ENCODE measurements at places on chromosomes 6 and 20. TPM values are rescaled to one million over a fixed set of nuclear protein-coding genes. Genes with fewer than 3 reads are reported as not detected.

- DNase-seq: no peak
These were observed 40.9 kb upstream of the CDH22 start for GRCh38 chr20:46349035-46349741.

DNA sequence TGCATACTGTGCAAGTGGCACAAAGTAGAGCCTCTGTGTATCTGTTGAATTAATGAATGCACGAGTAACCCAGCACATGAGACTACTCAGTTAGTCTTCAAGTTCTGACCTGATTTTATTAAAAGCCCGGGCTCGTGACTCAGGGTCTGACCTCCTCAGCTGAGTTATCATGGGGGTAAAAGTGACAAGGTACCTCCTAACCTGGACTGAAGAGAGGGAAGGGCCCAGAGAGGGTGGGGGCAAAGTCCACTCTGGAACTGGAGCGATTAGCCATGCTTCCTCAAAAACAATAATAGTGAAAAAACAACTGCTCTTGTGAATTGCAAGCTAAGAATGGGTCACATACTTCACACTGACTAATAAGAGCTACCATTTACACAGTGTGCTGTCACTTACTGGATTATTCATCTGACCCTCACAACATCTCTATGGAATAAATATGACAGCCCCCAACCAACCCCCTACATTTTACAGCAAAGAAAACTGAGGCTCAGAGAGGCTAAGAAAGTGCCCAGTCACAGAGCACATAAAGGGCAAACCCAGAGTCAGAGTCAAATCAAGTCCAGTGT, 26.7 kb downstream of the TRERF1 start:
- DNase-seq: no peak

- DNase-seq: no peak
These were observed 7.3 kb downstream of the ZKSCAN3 start for GRCh38 chr6:28357036-28357435.

DNA sequence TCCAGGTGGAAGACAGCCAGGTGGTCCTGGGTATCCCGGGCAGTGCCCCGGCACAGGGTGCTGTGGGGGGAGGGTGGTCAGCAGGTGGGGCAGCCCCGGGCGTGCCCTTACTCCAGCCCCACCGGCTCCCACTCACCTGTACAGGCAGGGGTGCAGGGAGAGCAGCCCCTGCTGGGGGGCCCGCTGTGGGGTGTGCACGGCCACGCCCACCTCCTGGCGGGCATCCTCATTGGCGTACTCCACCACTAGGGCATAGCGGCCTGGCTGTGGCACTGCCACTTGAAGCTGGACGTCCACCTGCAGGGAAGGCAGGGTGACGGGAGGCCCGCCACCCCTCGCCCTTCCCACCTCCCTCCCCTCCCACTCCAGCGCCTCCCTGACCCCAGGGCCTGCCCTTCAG, 29.6 kb downstream of the ADRM1 start:
- DNase-seq: no peak

GRCh38 chr20:57977569-57977968, 250.9 kb downstream of the ANKRD60 start:
- DNase-seq: no peak

- DNase-seq: no peak
These were observed 36.8 kb upstream of the SMIM29 start for GRCh38 chr6:34285448-34286164.

GRCh38 chr6:99458319-99458718, 33.2 kb upstream of the PNISR start:
- no peak for DNase-seq

DNA sequence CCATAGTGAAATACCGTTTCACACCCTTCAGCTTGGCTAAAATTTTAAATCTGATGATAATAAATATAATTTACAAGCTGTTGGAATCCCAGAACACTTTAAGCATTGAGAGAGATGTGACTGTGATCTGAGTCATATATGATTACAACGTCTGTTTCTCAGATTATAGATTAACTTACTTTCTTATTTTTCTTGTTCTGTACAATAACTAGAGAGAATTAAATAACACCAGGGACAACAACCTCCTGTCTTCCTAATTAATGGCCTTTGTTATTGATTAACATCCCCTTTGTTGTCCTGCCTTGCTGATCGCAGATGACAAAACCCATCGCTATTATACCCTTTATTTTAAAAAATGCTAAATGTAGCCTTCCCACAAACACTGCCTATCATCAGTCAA, 87.8 kb upstream of the EZR start:
- no peak for DNase-seq

GRCh38 chr20:362271-363254, 15.7 kb downstream of the NRSN2 start:
- DNase-seq: peak; percentile 94

DNA sequence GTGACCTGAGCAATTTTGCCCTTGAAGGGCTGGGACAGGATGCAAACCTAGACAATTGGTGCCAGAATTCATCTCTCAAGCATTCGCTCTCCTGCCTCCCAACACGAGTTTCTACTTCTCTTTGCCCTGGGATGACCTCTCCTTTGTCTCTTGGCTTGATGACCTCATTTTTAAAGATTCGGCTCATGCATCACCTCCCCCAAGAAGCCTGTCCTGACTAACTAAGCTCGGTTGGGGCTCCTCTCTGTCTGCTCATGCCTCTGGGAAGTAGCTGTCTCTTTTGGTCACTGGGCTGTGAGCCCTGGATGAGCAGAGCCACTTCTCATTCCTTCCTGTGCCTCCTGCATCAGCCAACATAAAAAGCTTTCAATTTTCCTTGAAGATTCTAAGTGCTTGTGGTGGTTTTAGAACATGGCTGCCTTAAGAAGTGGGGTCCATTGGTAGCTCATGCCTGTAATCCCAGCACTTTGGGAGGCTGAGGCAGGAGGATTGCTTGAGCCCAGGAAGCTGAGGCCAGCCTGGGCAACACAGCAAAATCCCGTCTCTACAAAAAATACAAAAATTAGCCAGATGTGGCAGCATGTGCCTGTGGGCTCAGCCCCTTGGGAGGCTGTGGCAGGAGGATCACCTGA, 11.1 kb upstream of the TCF15 start:
- no peak for DNase-seq

DNA sequence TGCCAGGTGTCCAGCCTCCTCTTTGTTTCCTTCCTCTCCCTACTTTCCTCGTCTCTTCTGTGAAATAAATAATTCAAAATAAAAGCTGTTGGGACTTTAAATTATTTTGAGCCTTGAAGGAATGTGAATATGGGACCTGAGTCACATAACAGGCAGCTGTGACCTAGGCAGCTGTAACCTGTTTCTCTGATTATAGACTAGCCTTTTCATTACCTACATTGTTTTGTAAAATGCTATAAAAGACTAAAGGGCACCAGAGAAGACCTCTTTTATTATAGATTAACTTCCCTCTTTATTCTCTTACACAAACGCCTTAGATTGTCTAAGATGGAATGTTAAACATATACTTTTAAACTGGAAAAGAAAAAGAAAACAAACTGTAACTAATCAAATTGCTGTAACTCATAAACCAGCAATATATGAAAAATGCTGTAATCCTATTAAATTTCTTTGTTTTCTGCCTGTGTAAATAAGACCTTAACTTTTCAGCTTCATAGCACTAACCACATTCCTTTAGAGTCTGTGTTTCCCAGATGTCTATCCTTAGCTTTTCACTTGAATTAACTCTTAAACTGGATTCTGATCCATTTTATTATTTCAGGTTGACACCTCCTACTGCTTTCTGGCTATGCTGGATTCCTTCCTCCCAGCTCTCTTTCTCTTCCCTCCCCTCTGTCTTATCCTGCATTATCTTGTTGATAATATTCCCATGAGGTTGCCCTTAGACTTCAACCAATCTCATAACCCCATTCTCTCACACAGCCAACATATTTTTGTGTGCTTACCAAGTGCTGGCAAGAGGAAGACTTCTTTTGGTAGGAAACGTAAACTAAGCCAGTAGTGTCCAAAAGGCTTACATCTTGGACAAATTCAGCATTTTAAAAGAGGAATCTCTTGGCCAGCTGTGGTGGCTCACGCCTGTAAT, 69.2 kb downstream of the TPD52L1 start:
- DNase-seq: no peak

- no peak for DNase-seq
These were observed 9.6 kb downstream of the CCM2L start for GRCh38 chr20:32019563-32020463.

DNA sequence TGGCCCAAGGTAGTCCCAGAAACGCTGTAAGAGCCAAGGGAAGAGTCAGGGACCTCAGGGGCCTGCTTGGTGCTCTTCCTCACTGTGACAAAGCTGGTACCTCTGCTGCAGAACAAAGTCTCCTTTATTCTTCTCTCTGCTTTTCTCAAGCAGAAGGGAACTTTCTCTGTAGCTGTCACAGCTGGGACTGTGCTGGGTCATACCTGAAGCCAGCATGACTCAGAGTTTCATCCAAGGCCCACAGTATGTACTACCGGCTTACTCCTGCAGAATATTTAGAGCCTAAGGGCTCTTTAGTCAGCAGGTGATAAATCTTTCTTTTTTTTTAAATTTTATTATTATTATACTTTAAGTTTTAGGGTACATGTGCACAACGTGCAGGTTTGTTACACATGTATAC, 183.2 kb downstream of the TINAG start:
- no peak for DNase-seq

GRCh38 chr6:109000289-109000688, 94.4 kb downstream of the SESN1 start:
- no peak for DNase-seq

- no peak for DNase-seq
These were observed 23.9 kb downstream of the ARMC2 start for GRCh38 chr6:108872141-108872557.

- no peak for DNase-seq
These were observed 5.3 kb downstream of the TRPC4AP start for GRCh38 chr20:35087355-35087754.

GRCh38 chr20:5118220-5119142, 1.3 kb downstream of the PCNA start:
- no peak for DNase-seq

DNA sequence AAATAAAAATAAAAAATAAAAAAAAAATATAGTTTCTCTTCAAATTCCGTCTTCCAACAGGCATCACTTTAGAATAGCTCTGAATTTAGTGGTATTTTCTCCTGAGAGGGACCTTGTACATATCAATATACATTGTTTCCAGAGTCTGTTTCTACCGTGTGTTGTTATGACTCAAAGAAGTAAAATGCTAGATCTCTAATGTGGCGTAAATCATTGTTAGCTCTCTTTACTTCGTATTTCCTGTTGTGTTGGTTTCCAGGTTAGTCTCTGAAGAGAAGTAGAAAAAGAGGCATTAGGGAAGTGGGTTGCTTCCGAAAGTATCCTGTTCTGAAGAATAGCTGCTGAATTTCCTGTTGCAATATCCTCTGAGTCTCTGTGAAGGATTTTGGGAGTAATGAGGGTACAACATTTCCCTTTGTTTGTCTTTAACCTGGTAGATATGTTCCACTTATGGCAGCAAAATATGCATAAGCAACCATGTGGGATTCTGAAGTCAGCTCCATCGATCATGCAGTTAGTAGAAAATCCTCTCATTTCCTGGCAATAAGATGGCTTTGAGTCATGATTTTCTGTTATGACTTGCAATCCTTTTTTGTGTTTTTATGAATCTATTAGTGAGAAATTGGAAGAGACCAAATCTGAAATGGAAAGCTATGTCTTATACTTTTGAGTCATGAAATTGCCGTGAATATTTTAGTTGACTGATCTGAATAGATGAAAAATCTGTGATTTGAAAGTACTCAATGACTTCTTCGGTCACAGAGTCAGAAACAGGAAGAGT, 42.0 kb upstream of the MCHR2 start:
- no peak for DNase-seq

DNA sequence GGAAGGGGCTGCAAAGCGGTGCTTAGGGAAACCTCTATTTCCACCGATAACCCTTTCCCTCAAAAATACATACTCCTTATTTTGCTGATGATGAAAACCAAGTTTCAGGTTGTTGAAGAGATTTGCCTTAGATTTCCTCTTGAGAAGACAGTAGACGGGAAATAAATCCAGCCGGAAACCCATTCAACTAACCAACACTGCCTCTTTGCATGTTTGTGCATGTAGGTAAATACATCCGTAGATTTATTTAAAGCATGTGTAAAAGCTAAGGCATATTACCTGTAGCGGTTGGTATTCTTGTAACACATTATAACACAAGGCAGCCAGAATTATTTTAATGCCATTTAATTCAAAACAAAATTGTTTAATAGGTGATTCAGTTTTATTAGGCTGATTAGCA, 136.3 kb upstream of the SLC22A23 start:
- no peak for DNase-seq

DNA sequence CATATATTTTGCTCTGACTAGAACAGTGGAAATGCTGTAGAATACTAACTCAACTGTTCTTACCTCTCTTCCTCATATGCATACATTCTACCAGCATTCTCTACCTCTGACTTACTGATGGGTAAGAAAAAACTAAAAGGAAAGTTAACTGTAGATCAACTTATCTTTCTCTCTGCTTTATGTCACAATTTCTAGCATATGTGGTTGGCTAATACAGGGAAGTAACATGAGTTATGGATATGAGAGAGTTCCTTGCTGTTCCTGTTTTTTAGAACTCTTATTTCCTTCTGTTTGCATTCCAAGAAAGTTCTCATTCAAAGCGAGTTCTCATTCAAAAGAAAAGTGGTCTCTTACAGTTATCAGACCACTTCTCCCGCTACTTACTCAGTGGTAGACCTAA, 226.8 kb upstream of the SGK1 start:
- DNase-seq: no peak

DNA sequence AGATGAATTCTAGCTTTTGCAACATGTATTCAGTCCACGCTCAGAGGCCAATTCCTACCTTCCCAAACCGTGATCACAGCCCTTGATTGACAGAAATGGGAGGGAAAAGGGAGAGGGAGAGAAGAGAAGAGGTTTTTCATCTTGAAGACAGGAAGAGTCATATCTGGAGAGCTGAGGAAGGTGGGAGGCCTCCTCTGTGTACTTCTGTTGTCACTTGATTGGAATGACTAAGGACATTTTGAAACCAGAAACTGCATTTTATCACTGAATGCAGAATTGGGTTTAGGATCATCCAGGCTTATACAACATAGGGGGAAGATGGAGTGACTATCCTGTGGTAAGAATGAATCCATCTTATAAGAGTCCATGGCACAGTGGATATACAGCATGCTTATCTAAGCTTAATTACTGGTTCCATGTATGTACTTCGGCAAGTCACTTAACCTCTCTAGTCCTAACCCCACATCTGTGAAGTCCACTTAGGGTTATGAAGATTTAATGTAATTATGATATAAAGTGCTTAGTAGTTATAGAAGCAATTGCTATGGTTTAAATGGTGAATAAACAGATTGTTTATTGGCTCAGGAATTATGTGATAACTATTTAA, 144.0 kb downstream of the BCKDHB start:
- DNase-seq: no peak

- no peak for DNase-seq
These were observed 107.2 kb downstream of the TOX2 start for GRCh38 chr20:44021900-44022299.

The OPRM1 gene
- not detected for total RNA-seq

The IMPG1 gene
- not detected for total RNA-seq

The SLC22A2 gene
- total RNA-seq: not detected

The CLPSL1 gene
- not detected for total RNA-seq

The GJA10 gene
- not detected for total RNA-seq

The FHL5 gene
- total RNA-seq: 40.1 TPM

The BMP7 gene
- 1.2 TPM for total RNA-seq

The SYCP2L gene
- total RNA-seq: 0.58 TPM

The AMD1 gene
- total RNA-seq: 61.7 TPM

The WFDC11 gene
- not detected for total RNA-seq

The NCOA7 gene
- 80.8 TPM for total RNA-seq

The APOM gene
- total RNA-seq: 2.6 TPM

The SERPINB1 gene
- 101 TPM for total RNA-seq

The C6orf132 gene
- total RNA-seq: 11.5 TPM

Data from upper lobe of right lung (tissue), 1 donor.